ENCODE measurements at places on chromosomes 6 and 20.

- DNase-seq = no peak
Observed at GRCh38 chr20:51189814-51190782, 167.2 kb upstream of the KCNG1 start.

DNA sequence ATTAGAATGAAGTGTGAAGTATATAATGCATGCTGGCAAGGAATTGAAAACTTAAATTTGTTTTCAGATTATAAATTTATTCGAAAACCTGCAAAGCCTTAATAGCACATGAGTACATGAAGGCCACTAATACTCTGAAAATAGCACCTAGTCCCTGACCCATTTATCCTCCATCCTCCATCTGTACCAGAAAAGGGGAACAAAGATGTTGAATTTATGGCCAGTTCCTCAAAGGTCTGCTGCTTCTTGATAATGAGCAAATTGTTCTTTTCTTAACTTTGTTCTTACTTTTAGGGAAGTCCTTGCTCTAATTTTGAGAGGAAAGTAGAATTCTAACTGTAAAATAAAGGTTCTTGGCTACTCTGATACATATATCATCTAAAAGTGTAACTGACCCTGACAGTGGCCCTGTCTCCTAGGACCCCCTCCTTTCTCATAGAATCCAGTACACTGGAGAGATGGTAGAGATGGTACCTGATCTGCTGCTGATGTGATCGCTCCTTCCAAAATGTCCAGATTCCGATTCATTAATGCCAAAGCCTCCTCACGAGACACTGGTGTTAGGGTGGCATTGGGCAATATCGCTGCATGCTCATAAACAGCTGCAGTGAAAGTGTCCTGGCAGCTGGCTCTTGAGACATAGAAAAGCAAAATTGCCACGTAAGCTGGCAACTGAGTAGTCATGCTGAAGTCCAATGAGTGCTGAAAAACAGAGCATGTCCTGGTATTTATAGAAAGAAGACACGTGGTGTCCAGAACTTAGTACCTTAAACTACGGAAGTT lies at the start of gene VNN1:
TSS of gene VNN1 (minus strand) at position 704 of the 783 bp plus-strand sequence. CDS start at position 684, 20 bp downstream.
- no peak for DNase-seq

GRCh38 chr6:87939776-87940175 lies 107.9 kb upstream of the SPACA1 start:
- DNase-seq = no peak

DNA sequence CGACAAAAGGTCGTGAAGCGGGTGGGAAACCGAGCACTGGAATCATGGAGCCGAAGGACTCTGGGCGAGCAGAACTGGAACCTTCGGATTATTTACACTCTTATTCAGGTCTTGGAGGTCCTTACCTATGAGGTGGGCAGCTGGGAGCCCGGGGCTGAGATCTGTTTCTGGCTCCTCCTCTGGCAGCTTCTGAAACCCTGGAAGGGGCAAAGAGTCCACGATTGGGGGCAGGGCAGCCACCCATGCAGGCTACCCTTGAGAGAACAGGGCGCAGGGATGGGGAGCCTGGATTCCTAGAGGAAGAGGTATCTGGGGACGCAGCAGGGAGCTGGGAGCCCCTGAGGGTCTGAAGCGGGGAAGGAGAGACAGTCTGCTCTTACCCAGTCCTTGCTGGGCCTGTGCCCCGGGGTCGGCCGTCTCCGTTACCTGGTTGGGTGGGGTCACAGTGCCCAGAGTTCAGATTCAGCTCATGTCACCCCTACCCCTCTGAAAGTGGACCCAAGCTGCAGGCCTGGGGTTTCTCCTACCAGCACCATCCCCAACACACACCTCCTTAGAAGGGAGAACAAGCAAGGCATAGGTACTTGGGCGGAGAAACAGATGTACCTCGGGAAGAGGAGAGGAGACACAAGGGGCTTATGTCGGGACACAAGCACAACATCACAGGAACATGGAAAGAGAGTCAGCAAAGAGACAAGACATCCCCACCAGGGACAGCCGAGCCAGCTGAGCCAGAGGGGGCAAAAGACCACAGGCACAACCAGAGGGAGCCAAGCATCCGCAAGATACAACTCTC lies 592 bp downstream of the LTB start:
- no peak for DNase-seq

GRCh38 chr6:37583261-37583660 lies 83.6 kb upstream of the CCDC167 start:
- DNase-seq = no peak

Measured in NCI-H345 (cell line).